ENCODE measurements at places on chromosomes 7 and 10.

DNA sequence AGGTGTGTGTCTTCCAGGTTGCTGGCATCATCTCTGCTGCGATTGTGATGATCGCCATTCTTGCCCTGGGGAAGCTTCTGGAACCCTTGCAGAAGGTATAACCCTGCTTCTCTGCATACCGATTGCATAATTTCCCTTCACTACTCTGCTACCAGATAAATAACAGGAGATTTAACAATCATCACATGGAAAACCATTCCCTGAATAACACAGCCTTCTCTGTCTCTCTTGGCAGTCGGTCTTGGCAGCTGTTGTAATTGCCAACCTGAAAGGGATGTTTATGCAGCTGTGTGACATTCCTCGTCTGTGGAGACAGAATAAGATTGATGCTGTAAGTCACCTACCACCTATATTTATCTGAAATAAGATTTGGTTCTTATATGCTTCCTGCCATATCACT, 33.8 kb downstream of the SLC26A4 start:
- DNase-seq, result no peak

- DNase-seq, result peak; percentile 50
Observed at GRCh38 chr10:20768843-20769242, 128.3 kb downstream of the NEBL start.

DNA sequence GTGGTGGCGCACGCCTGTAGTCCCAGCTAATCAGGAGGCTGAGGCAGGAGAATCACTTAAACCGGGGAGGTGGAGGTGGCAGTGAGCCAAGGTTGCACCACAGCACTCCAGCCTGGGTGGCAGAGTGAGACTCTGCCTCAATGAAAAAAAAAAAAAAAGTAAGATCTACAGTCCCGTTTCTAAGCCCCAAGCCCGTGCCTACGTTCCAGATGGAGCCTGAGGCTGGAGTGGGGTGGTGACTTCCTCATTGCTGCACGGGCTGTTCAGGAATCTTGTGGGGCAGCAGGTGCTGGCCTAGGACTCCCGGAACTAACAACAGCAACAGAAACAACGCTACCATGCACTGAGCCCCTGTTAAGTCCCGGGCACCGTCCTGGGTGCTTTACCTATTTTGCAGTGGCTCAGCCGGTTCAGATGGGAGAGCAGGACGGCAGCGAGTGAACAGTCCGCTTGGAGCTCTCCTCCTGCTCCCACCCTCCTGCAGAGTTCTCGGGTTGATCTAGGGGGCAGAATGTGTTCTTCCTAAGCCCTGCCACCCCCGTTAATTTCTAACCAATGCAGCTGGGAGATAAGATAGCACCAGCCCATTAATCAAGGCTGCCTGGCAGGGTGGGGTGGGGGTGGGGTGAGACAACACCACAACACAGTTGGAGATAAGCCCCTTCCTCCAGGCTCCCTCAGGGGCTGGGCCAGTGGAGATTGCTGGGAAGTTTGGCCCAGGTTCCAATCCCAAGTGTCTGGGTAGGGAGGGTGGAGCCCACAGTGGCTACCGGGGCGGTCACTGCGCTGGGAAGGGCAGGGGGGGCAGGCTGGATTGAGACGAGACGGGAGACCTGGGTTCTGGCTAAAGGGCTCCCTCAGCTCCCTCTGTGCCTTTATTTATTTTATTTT, 17.0 kb upstream of the SFRP5 start:
- DNase-seq, result no peak

GRCh38 chr7:12111422-12112405, 99.4 kb upstream of the TMEM106B start:
- DNase-seq, result peak; percentile 17

DNA sequence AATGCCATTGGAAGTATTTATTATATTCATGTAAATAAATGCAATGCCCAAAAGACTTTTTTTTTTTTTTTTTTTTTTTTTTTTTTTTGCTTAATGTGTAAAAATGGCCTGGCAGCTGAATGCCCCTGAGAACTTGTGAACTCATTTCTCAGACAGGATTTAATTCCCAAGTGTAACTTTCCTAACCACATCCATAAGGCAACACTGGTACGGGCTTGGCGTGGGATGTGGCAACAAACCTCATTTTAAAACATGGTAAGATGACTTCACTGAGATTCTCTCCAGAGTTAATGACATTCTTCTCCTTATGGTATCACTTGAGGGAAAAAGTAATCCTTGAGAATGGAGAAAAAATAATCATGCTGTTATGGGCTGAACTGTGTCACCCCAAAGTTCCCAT, 150.4 kb downstream of the DGKI start:
- no peak for DNase-seq

DNA sequence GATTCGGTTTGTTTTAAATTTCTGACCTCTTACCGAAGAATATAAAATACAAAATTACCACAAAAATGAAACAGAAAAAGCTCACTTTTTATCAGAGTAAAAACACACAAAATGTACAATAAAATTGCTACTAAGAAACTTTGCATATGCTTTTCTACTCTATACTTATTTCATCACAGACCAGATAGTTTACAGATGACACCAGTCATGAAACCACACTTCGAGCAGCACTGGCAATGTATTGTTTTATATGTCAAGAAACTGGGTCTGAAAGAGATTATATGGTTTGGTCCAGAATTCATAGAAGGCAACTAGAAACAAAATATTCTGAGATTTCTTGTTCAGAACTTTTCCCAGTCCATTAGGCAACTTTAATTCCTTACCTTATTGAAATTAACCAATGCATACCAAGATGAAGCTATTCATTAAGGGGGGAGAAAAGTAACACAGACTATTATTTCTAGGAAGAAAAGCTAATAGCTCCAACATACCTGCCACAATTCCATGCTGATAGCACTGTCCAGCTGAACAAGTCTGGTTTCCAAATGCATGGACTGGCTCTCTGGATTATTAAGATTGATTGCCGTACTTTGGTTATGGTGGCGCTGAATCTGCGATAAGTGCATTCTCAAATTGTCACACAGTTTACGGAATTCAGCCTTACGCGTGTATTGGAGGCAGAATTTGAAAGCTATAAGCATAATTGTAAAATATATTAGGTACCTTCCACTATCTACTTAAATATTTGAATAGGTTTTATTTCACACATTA, 10.0 kb downstream of the EIF3A start:
- no peak for DNase-seq

DNA sequence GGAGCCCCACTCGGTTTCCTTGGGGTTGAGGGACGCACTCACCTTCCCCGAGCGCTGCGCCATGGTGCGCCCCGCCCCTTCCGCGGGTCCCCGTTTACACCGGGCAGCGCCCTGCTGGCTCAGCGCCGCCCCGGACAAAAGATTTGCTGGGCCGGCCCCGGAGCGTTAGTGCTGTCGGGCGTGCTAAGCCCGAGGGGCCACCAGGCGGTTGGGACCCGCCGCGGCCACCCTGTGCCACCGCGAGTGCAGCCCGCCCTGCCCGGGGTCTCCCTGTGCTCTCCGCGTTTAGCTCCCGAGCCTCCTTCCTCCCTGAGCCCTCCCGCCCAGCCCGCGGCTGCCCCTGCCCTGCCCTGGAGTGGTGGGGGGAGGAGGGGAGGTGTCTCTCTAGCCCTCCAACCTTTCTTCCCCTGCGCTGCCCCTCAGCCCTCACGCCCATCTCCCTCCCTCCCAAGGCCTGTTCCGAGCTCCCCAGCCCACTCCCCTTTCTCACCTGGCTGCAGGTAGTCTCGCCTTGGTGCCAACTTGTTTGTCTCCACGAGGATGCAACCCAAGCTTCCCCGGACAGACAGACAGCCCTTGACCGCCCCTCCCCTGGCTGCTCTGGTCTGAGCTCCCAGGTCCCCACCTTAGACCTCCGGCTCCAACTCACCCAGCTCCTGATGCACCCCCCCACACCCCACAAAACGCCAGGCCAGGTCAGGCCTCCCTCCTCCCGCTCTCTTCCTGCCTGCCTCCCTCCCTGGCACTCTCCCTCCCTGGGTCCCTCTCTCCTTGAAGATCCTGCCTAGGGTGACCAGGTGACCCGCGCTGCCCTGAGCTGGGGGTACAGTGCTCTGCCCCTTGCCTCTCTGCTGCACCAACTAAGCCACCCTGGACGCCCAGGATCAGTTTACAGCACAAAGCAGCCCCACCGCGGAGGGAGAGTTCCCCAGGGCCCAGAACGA, at the start of gene CRYGN:
Gene CRYGN, minus strand, starts transcription at position 287 of the 944 bp plus-strand sequence. Its CDS starts 224 bp downstream, at position 63.
- DNase-seq, result no peak

- peak; percentile 33 for DNase-seq
Observed at GRCh38 chr10:99008054-99008453, 227.6 kb downstream of the HPSE2 start.

DNA sequence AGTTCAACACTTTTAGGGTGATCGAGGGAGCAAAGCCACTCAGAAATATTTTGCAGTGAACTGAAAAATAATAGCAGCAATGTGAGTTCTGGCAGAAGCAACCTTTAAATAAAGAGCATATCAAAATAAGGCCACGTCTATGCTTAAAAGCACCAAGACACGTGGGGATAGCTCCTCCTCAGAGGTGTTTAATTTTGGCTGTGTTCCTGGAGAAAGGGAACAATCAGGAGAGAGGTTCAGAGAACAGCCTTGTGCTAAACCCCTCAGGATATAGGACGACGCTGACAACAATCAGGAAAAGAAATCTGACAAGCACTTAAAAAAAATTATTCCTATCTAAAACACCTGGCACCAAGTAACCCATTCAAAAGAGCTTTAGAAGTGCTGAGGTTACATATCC, 471.9 kb upstream of the CELF2 start:
- DNase-seq, result no peak

DNA sequence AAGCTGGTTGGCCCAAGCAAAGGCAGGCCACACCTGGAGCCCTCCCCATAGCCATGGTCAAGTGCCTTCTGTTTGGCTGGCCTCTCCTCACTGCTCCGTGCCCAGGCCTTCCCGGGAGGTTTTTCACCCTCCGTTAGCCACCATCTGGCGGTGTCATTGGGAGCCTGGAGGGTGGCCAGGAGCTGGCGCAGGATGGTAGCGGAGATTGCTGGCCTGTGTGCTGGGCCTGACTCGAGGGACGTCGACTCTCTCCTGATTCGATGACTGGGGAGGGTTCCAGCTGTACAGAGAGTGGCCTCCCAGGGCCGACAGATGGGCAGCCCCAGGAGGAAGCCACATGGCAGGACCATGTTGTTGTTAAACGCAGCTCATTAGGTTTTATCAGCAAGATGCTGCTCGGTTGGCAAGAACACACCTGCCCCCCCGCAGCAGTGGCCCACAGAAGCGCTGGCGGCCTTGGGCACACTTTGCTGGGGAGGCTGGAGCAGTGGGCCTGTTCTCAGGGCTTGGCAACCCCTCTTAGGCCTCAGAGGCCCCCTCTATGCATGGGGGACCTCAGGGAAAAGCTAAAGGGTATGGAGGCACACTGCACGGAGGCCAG, 64.0 kb upstream of the CACUL1 start:
- no peak for DNase-seq

DNA sequence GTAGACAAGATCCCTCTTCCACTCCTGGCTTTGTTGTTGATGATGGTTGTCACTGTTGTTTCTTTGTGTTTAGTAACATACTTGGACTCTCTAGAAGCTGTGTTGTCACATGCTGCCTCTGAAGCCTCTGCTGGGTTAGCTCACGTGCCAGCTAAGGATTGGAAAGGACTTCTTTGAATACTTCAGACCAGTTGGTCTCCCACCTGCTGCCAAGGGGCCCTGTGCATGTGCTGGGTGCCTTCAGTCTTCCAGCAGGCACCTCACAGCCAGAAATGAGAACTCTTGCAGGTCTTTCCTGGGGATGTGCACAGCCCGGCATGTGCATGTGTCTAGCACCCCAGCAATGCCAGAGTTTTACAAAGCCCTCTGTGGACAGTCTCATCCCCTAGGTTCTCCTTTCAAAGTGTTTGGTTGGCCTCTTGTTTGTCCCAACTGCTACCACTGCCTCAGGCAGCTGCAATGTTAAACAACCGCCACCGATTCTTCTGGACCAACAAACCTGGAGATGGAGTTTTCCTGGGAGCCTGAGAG, 21.7 kb upstream of the NCAPG2 start:
- DNase-seq, result no peak

DNA sequence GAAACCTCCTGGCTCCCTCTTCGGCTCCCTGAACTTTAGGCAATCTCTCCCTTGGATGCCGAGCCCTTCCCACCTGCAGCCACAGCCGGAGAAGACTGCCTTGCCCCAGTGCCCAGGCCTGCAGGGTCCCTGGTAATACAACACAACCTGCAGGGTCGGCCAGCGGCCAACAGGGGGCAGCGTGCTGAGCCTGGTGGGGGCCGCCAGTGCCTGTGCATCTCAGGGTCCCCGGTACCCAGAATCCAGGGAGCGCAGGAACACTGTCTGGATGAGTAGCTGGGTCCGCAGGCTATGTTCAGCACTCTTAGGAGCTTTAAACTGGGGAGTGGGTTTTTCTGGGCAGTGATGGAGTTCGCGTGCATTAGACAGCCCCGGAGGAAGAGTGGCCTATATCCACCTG, 17.5 kb upstream of the C10orf71 start:
- DNase-seq, result no peak

DNA sequence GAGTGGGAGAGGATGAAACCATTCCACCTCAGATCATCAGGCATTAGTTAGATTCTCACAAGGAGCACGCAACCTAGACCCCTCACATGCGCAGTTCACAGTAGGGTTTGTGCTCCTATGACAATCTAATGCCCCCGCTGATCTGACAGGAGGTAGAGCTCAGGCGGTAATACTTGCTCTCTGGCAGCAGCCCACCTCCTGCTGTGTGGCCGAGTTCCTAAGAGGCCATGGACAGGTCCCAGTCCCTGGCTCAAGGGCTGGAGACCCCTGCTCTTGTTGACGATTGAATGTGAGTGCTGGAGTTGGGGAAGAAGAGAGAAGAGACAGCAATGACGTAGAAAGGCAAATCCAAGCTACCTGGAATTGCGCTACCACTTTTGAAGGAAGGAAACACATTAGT, 267.2 kb downstream of the TFEC start:
- DNase-seq, result no peak

- DNase-seq, result no peak
Observed at GRCh38 chr7:127380479-127380878, 12.0 kb downstream of the ZNF800 start.

- DNase-seq, result no peak
Observed at GRCh38 chr10:132196178-132197113, 9.7 kb downstream of the DPYSL4 start.

DNA sequence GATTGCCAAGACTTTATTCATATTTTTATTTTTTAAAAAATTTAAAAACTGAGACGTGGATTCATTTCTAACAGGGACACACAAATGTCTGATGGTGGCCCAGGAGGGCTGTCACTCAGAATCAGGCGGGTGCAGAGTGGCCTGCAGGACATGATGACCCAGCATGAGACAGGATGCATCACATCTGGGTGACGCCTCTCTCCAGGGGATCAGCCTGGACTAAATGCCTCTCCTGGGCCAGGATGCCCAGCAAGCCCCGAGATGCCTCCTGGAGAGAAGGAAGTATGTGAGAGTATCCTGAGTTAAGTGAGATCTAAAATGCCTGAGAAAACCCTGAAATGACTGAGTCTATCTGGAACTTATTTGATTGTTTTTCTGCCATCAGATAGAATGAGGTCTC, 16.9 kb upstream of the MTURN start:
- no peak for DNase-seq

GRCh38 chr10:58302254-58302653, 32.6 kb upstream of the UBE2D1 start:
- DNase-seq, result no peak

DNA sequence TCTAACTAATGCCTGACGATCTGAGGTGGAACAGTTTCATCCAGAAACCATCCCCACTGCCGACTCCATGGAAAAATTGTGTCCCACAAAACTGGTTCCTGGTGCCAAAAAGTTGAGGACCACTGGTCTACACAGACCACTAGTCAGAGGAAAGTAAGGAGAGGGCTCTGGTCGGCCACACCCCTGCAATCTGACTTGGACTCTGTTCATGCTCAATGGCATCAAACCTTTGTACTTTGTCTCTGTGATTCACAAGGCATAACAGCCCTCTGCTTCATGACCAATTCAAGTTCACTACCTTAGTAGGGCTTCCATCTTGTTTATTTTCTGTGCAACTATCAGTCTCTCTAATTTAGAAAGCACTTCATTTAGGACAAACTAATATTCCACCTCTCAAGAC, 1.8 kb downstream of the TUBAL3 start:
- DNase-seq, result no peak

Data from mesenchymal stem cell (in vitro differentiated cells and primary cell).